Neural crest cell (in vitro differentiated cells): ENCODE measurements at places on chromosomes 12 and 14.

DNA sequence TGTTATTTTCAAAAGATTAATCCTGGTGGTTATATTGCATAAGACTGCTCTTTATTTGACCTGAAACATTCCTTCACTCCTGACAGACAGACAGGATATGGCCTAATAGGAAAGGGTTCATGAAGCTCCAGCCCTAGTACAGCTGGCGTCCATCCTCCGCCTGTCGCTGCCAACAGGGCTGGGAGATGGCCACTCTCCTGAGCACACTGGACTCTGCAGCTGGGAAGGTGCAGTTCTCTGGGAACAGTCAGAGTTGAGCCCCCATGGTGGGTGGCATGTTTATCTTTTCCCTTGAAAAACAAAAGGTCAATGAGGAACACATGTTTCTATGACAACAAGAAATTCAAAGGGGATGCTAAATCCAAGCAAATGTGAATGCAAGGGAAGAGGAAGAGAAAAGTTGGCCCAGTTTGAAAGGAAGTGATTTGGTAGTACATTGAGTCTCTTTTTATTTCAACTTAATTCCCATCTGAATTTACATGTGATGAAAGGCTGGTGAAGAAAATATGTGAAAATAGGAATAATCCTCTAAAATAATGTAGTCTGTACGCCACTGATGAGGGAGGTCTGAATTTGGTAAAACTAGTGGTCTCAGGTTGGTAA is 89.9 kb upstream of the DCN start:
- no peak for DNase-seq

DNA sequence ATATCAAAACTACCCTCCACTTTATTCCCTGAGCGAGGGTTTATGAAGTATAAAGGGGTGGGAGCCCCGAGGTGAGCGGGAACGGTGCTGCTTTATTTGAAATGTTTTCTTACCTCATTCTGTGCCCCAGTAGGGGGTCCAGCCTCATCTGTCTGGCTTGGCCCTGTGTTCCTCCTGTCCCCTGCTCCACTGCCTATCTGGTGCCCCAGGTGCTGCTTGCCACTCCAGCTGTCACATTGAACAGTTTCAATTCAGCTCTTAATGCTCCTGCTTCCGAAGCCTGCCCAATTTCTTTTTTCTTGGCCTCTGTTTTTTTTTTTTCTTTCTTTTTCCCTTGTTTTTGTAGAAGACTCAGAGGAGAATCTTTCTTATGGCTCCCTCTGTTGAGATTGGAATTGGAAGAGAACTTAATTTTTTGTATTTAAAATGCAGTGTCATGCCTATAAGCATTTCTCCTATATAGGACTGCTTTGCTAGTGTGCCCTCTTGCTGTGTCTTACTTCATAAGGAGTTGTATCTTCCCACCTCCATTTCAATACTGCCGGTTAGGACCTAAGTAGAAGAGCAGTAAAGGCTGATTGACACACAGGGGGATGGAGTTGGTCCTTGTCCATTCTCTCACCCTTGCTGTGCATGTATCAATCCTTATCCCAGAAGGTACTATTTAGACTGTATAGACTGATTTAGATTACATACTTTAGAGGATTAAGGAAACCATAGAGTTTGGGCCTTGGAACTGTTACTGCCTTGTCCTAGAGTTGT is 2.3 kb downstream of the ATXN7L3B start:
- no peak for DNase-seq

DNA sequence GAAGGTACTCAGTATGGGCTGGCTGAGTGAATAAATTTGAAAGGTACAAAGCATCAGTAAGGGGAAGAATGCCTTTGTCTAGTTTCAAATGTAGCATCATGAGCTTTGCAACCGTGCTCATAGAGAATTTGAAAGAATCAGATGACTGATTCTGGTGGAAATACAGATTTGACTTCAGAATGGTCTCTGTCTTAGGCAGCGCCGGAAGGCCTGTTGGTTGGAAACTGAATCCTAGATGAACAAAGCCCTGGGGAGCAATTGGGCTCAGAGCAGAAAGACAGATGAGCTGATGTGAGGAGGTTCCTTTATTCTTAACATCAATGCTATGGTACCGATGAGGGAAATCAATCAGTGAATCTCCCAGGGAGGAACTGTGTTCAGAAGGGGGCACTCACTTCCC is 137.3 kb downstream of the SNAPC1 start:
- DNase-seq, result no peak

- DNase-seq, result no peak
These were observed 79.7 kb downstream of the FGD4 start for GRCh38 chr12:32478858-32479725.

GRCh38 chr12:46956451-46957035 is 122.9 kb upstream of the PCED1B start:
- no peak for DNase-seq

DNA sequence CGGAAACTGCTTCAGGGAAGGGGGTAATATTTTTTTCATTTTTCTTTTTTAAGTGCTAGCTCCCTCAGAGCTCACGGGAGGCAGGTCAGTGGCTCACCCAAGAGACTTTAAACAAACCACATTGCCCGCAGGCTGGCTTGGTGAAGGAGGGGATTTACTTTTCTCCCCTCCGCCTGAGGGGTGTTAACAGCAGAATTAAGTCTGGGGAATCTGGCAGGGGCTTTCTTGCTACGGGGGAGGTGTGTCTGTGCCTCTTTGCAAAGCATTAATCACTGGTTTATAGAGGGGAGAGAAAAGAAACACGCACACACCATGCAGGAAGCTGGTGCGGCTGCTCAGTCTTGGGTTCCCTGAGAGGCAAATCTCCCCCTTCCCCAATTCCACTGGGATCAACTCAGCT is 26.2 kb upstream of the TBX3 start:
- DNase-seq, result no peak

DNA sequence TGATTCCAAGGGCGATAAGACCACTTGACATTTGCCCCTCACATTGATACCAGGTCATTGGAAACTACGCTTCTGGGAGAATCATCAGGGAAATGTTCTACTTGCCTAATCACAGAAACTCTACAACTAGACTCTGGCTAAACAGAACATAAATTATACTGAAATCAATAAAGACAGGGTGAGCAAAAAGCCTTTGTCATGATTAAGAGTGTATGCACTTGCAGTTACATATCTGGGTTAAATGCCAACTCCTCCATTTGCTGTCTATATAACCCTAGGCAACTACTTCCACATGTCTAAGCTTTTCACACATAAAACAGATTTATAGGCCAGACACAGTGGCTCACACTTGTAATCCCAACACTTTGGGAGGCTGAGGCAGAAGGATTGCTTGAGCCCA is 125.7 kb downstream of the PHLDA1 start:
- DNase-seq, result no peak

DNA sequence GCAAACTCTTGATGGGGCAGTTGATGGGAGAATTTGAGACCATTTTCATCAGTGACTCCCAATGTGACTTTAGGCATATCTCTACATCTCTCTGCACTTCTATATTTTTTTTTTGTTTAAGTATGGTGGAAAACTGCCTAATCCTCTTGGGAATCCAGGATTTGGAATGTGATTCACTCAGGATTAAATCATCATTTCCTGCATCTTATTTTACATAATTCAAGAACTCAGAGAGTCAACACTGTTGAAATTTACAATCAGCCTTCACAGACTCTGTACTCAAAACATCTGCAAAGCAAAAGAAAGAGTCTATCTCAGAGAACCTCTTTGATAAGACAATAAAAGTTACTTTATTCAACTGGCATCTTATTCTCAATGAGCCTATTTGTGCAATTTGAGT is 260.7 kb upstream of the NOS1 start:
- no peak for DNase-seq

GRCh38 chr12:128811806-128812205 is 12.0 kb downstream of the SLC15A4 start:
- no peak for DNase-seq

DNA sequence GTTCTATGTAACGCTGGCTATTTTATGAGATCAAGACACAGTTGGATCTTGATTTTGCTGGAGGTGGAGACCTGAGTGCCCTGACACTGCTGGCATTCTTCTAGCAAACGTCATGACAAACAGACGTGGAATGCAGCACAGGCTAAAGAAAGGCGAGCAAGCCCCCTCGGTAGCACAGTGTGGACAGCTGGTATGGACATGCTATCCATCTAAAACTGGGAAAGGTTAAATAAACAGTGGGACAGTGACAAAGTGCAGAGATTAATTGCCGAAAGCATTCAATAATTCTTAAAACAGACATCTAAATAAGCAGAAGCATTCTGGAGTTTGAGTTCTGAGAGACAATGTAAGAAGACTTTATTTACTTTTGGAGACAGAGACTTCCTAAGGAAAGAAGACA is 237.2 kb downstream of the FBXL14 start:
- no peak for DNase-seq

DNA sequence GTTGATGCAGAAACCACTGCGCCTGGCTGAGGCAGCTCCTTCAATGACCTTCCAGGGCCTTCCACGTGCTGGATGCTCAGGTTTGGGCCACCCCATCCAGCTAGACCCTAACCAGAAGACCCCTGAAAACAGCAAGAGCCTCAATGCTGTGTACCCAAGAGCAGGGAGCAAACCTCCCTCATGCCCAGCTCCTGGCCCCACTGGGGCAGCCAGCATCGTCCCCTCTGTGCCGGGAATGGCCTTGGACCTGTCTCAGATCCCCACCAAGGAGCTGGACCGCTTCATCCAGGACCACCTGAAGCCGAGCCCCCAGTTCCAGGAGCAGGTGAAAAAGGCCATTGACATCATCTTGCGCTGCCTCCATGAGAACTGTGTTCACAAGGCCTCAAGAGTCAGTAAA is 10.5 kb downstream of the OAS3 start:
- no peak for DNase-seq

DNA sequence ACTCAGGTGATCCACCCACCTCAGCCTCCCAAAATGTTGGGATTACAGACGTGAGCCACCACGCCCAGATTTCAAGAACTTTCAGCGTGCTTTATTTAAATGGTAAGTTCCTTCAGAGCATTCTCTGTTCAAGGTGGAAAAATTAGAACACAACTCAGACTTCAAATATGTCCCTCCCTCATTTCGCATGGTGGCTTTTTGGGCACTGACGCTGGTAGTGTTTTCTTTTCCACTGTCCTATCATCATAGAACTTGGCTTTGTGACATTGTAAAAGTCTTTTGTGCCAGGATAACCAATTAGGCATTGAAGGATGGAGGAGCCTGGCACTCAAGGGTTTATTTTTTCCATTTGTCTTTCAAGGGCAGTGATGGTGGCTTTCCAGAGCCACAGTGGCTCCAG is 190.8 kb downstream of the NUAK1 start:
- DNase-seq, result no peak

DNA sequence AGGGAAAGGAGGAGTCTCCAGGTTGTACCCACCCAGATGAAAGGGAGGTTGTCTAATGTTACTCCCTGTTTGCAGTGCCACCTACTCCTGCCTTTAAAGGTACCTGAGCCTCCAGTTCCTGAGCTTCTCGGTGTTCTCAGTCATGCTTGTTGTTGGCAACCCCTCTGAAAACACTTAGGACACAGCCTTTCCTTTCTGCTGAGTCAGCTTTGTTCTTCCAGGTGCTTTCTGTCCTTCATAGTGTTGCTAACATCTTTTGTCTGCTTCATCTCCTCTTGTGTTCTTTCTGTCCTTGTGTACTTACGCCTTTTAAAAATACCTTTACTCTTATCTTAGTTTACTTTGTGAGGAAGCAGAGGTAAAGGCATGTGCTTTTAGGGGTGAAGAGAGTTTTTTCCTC is 97.0 kb upstream of the NEDD1 start:
- no peak for DNase-seq

DNA sequence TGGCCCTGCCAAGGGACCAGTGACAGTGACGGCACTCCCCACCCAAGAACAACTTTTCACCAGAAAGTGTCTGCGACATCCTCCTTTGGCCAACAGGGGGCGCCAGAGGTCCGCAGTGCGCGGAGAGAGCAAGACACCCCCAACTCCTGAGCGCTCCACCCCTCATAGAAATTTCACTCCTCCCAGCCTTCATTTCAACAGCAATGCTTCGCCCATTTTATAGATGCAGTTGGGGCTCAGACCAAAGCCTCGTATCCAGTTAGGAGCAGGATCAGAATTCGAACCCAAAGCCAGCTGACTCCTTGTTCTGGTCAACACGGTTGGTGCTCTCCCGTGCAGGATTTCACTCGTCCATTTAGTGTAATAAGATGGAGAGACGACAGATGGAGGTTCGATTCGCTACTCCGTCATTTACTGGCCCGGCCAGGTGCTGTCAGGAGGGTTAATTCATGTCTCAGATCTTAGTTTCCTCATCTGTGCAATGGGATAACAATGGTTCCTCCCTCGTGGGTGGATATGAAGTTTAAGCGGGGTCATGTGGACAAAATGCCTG is 2.4 kb upstream of the POP5 start:
- peak; percentile 80 for DNase-seq

GRCh38 chr14:105476097-105476830 is 1.6 kb downstream of the CRIP2 start:
- no peak for DNase-seq

DNA sequence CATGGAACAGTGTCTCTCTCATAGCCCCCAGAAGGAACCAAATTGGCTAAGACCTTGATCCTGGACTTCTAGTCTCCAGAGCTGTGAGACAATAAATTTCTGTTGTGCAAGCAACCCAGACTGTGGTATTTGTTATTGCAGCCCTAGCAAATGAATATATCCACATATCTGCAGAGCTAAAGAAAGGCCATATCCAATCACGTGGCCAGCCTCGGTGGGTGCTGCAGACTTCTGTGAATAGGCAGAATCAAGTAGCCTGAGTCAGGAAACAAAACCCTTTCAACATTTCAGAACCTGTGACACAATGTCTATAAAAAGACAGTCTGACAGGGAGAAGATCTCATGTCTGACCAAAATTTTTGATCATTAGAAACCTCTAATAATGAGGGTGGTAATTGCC is 71.0 kb upstream of the CPM start:
- DNase-seq, result no peak

GRCh38 chr12:132500142-132500855 is 10.3 kb downstream of the FBRSL1 start:
- no peak for DNase-seq

DNA sequence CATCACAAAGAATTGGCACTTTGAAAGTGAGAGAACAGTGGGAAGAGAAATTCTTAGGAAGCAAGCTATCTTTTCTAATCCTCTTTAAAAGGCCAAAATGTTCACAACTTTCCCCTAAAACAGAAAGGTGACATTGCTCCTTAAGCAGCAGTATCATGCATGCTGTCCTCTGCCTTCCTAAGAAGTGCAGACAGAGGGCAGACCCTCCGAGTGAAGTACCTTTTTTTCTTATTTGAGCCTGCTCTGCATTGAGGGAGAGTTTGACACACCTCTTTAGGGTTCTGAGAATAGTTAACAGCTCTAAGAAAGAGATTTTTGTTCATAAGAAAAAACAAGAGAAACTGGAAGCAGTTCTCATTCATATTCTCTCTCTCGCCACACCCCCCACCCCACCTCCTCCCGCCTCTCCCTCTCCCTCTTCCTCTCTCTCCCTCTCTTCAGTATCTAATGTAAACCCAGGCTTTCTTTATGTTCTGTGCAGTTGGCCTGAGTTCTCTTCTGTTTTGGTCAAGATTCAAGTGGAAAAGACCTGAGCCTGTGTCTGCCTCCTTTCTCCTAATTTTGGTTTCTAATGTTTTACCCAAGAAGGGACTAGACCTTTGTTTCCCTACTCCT is 709.1 kb downstream of the DIO2 start:
- no peak for DNase-seq

- no peak for DNase-seq
These were observed 25.0 kb upstream of the APPL2 start for GRCh38 chr12:105261010-105261409.

GRCh38 chr12:32089586-32089985 is 17.1 kb upstream of the BICD1 start:
- no peak for DNase-seq

- DNase-seq, result no peak
These were observed 99.2 kb downstream of the SLC41A2 start for GRCh38 chr12:104858611-104859543.

- DNase-seq, result no peak
These were observed 172.2 kb upstream of the PRICKLE1 start for GRCh38 chr12:42761601-42762350.
